Smooth muscle cell of the brain vasculature (primary cell): ENCODE measurements at places on chromosomes 4 and X.
A peak's percentile ranks its signal among the peaks of the same experiment; 100 is the strongest.

GRCh38 chrX:66833426-66833825, 194.5 kb upstream of the EDA2R start:
- DNase-seq: no peak

DNA sequence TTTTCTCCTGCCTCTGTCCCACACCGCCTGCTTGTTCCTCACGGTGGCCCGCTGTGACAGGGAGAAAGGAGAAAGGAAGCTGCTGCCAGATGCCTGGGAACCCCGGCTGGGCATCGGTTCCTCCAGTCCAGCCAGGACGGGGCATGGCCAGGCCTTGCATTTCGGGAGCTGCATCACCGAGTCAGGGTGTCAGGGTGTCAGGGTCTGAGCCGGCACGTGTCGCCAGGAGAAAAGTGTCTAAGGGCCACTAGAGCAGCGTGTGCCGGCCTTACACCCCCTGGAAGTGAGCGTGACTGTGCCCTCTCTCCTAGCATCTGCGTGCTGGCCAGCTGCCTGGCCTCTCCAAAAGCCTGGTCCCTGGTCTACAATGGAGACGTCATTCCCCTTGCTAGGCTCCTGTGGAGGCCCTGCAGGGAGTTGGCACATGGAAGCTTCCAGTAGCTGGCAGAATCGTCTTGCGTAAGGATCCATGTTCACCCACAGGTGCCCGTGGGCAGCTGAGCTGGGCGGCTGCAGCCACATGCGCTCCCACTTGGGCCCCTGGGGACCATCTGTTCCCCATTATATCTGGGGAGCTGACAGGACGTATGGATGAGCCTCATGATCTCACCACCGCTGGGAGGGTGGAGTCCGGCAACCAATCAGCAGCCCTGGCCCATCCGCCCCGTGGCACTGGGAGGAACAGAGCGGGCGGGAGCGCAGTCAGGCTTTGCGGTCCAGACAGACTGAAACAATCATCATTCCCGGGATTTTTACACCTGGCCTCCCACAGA, 39.9 kb upstream of the HMX1 start:
- DNase-seq: no peak

GRCh38 chr4:139913995-139914598, 239.9 kb downstream of the MAML3 start:
- DNase-seq: no peak

GRCh38 chrX:113892401-113892800, 691.5 kb upstream of the HTR2C start:
- no peak for DNase-seq

- no peak for DNase-seq
Measured at GRCh38 chrX:42846741-42847140, 68.8 kb upstream of the PPP1R2C start.

GRCh38 chr4:4867375-4868039, 8.0 kb downstream of the MSX1 start:
- no peak for DNase-seq

- no peak for DNase-seq
Measured at GRCh38 chr4:180150818-180151217, 2092.4 kb upstream of the TENM3 start.

DNA sequence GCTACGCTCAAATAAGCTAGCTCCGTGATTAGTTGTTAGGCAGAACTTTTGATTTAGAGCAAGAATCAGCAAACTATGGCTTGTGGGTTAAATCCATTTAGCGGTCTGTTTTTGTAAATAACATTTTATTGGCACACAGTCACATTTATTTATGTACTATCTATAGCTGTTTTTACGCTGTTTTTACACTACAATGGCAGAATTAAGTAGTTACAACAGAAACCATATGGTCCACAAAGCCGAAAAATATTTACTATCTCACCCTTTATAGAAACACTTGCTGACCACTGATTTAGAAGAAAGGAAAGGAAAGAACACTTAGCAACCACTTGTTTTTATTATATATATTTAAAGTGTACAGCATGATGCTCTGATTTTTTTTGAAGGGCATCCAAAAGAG, 41.1 kb downstream of the THOC2 start:
- DNase-seq: no peak

DNA sequence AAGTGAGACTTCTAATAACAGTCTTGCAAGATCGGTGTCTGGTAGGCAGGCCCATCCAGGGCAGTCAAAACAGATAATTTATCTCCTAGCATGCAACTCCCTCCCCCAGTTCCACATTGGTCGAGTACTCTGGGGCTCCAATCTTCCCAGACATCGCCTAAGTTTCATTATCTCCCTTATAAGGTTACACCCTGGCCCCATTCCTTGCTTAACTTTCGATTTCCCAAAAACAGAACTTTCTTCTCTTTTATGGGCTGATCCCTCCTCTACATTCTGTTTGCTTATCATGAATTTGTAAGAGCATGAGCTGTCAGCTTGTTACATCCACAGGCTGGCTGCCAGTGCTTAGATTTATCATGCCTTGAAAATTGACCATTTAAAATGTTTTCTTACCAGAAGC, 471.3 kb downstream of the TECRL start:
- no peak for DNase-seq

GRCh38 chrX:103442536-103442901, 66.2 kb downstream of the BEX3 start:
- DNase-seq: peak; percentile 18

DNA sequence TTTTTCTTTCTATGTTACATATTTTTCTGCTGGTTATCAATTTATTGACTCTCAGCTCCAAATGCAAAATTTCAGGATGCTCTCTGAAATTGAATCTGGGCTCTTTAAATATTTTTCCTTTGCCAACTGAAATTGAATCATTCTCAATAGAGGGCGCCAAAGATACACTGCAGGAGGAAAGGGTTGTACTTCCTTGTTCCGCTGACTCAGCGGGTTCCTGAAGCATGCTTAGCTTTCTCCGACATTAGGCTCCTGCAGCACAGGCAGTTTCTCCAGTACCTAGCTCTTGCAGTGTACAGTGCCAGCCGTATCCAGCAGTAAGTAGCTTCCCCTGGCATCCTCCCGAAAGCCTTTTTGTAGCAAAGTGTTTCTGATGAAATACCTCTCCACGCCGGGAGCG, 28.8 kb upstream of the CFAP47 start:
- no peak for DNase-seq

- no peak for DNase-seq
Measured at GRCh38 chr4:29131304-29131703, 1588.9 kb upstream of the PCDH7 start.

- DNase-seq: peak; percentile 88
Measured at GRCh38 chr4:74659576-74660411, 134.5 kb downstream of the BTC start.

GRCh38 chrX:20971250-20971649, 403.0 kb upstream of the CNKSR2 start:
- DNase-seq: no peak

GRCh38 chr4:99180382-99181070, 36.4 kb upstream of the ADH4 start:
- DNase-seq: no peak

DNA sequence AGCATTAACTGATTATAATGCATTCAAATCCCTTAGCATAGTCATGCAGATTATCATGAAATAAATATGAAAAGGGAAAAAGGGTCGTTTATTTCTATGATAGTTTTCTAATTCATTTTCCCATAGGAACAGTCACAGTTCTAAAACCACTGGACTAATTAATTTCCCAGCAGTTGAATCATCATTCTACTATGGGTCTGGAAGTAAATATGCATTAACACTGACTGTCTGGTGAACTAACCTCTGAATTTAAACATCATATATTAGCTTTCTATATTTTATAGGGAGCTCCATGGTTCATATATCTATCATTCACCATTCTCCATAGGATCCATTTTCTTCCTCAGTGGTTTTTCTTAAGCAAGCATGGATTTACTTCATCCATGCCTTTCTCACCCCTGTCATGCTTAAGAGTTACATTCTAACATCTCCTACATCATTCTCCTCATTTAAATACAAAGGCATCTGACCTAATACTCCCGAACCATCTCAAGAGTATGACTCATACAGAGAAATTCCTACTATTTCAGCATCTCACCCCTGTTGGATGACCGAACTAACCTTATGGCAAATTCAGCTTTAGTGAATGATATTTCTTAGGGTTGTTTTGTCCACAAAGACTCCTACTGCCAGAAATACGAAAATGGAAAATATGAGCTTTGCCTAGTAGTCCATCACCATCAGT, 198.7 kb upstream of the ADAMTS3 start:
- DNase-seq: peak; percentile 9
